ENCODE measurements at places on chromosomes 2 and 18.

- DNase-seq, result peak; percentile 70
Observed at GRCh38 chr2:127591221-127591923, 54.6 kb upstream of the GPR17 start.

DNA sequence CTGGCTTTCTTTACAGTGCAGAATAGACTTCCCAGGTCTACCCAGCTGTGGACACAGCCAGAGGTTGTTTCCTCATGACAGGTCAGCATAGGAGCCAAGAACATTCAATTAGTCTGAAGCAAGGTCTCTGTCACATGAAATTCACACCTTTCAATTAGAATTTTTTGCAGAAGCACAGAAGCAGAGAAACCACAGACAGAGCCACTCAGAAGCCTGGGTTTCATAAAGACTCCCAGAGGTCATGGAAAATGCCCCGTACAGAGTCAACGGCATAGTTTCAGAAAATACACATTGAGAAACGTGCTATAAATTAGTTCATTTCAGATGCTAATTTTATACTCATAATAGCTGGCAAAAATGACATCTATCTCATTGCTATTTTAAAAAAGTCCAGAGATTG, 87.0 kb upstream of the TMEM200C start:
- no peak for DNase-seq

- no peak for DNase-seq
Observed at GRCh38 chr2:184067502-184067901, 530.8 kb upstream of the ZNF804A start.

- no peak for DNase-seq
Observed at GRCh38 chr2:146041274-146041910, 1521.5 kb upstream of the ZEB2 start.

- peak; percentile 29 for DNase-seq
Observed at GRCh38 chr2:63755216-63755615, 86.5 kb upstream of the UGP2 start.

DNA sequence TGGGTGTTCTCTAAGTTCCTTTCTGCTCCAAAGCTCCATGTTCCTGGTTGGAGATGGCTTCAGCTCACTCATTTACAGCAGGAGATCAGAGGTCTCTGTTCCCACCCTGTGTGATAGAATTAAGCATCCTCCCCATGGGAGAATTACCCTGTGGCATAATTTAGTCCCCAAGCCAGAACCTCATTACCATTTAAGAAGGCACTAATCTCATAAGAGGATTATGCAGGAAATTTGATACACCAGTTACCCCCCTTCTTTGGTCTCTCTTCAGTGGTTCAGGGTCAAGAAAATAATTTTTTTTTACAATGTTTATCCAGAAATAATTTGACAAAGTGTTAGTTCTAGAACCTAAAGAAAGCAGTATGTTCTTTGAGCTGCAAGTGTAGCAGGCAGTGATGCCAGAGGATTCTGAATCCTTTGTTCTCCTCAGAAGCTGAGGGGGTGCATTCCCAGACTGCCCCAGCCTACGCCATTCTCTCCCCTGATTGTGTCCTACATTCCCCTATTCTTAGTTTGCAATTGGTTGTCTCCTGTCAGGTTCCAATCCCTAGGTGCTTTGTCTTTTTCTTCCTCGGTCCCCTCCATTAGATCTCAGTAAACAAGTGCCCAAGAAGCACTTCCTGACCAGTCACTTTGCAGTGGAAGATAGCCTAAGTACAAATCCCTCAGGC, 163.6 kb downstream of the PRKCE start:
- no peak for DNase-seq

DNA sequence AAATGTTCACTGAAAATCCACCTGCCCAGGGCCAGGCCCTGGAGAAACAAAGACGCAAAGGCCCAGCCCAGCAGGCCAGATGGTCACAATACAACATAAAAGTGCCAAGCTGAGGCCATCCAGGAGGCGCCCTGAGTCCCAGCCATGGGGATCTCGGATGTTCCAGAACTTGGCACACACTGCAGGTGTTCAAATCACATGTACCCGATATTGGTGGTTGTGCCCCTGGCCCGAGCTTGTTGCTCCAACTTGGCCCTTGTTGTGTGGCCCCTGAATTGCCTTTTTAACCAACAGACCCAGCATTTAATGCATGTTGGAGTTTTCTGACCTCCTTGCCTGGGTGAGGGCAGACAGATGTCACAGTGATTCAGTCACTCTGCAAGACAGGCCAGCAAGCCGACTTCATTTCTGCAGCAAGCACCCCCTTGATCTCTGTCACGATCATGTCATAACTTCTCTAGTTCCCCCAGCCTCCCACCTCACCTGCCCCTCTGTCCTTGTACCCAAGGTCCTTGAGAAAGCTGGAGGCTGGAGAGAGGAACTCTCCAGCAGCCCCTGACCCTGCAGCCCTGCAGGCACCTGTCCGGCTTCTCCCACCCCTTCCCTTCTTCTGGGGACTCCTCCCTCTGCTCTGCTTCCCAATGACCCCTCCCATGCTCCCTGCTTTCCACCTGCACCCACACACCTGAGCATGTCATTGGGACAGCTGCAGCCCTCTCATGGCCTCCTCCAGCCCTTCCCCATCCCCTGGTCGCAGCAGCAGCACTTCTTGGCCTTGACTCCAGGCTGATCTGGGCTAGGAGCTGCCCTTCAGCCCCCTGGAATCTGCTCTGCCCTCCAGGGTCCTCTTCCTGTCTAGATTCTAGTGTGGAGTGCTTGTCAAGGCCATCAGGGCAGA, 9.1 kb downstream of the NGEF start:
- no peak for DNase-seq

DNA sequence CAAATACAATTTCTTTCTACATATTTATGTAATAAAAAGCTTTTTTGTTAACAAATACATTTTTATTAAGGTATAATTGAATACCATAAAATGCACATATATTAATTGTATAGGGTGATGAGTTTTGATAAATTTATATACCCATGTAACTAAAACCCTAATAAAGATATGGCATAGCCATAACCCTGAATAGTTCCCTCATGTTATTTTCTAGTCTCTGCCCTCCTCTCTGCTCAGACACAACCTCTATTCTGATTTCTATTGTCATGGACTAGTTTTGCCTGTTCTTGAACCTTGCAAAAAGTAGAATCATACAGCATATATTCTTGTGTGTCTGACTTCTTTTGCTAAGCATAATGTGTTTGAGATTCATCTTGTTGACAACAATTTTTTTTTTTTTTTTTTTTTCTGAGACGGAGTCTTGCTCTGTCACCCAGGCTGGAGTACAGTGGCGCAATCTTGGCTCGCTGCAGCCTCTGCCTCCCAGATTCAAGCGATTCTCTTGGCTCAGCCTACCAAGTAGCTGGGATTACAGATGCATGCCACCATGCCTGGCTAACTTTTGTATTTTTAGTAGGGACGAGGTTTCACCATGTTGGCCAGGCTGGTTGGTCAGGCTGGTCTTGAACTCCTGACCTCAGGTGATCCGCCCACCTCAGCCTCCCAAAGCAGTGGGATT, 38.6 kb upstream of the ZNF512 start:
- no peak for DNase-seq

DNA sequence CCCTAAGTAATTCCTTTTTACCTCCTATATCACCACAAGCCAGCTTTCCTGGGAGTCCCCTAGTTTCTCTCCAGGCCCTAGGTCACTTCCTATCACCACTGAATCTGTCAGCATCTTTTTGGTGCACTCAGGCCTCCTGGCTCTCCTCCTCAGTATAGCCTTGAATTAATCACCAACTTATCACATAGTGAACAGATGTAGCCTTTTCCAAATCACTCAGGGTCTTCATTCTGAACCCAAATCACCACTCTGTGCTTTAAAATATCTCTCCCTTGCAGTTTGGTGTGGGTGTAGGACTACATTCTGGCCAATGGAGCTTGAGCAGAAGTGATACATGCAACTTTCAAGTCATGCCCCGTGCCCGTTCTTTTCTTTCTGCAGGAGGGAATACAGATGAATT, 29.6 kb upstream of the ATP8B1 start:
- DNase-seq, result no peak

DNA sequence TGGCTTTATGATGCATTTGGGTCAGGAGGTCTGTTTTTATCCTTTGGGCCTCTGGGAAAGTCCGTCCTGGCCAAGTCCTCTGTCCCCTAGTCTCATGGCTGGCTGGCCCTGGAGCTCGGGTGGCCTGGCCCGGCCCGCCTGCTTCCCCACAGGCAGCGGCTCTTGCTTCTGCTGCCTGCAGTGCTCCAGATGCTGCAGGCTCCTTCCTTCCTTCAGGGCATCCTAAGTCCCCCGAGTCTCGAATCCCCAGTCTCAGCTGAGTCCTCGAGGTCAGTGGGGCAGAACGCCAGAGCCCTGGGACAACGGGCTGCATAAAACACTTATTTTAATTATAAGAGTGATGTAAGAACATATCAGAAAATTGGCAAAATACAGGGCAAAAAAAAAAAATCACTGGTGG, 71.2 kb downstream of the HPCAL1 start:
- no peak for DNase-seq

DNA sequence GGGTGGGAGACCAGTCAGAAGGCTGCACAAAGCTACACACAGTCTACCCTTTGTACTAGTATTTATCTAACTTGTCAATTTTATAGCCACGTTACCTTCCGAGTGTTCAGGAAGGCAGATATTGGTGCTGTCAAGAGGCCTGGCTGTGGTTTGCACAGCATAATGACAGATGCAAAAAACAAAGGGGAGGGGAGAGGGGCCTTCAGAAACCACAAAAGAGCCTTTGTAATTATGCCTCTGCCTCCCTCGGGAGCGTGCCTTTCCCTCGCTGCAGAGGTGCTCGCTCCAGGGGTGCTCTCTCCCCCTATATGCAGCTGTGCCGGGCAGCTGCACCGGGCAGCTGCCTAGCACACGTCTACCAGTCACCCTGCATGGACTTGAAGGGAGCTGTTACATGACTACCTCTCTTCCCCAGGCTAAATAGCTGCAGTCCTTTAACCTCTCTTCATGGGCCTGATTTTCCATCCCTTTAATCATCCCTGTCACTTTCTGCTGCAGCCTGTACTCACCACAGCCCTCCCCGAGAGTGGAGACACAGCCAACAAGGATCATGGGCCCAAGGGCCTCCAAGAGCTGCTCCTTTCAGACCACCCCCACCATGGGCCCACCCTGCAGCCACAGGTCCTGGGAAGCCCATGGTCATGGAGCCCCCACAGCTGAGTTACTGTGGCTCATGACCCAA, 168.4 kb upstream of the PKDCC start:
- peak; percentile 63 for DNase-seq

DNA sequence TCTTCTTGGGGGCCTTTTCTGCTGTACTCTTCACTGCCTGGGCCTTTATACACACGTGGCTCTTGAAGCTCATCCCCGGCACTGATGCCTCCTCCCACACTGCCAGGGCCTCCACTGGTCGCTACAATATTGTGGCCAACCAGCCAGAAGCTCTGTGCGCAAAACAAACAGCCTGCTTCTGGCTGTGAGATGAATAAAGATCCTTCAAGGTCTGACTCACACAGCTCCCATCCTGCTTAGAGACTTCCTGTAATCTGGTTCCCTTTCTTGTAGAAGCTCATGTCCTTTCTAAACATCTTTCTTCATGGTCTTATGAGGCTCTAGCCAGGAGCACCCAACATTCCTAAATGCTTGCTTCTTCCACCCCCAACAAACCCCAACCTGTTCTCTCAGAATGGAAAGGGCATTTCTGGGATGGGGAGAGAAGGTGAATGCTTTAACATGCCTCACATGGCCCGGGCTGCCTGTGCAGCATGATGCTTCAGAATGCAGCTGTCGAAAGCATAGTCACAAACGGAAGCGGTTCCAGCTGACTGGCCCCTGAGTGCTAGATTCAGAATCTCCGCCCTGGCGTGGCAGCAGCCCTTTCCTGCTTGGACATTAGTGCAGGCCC, 24.6 kb downstream of the NRP2 start:
- DNase-seq, result peak; percentile 65

DNA sequence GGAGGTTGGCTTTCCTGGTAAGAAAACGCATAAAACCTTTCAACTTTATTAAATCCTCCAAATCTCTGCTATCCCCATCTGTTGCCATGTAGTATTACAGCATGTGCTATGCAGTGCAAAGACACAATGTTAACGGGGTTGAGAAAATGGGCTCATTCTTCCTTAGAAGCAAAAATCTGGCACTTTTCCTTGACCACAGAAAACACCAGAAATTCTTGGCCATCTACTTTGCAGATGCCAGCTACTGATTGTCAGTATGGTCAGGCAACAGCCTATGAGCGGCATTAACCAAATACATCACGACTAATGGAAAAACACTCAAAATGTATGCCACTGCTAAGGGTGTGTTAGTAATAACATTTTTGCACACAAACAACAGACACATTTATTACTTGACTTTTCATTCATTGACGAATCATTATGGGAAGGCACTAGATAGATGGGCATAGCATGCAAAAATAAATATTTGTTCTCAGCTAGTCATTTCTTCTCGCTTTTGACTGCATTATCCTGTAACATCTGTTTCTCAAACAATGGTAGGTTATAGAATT, 65.2 kb upstream of the CRIM1 start:
- no peak for DNase-seq

GRCh38 chr18:76957384-76958355, 135.3 kb downstream of the ZNF236 start:
- no peak for DNase-seq
